Astrocyte of the hippocampus (primary cell): ENCODE measurements at places on chromosomes 3 and 15.

- DNase-seq = no peak
Observed at GRCh38 chr3:36734742-36735141, 29.6 kb downstream of the DCLK3 start.

DNA sequence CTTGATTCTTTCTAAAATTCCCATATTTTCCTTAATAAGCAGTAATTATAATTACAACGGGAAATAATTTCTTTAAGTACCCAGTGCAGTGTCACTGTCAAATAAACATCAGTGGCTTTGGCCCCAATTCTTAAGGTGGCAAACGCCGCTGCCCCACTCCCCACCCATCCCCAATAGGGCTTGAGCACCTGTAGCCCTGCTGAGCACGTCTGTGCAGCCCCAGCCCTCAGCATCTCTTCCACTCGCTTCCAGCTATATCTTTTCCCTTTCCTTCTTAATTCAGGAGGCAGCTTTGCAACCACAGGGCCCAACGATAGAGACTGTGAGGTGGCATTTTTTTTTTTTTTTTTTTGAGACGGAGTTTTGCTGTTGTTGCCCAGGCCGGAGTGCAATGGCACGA is 9.0 kb downstream of the PPM1M start:
- DNase-seq = no peak

- DNase-seq = no peak
Observed at GRCh38 chr3:139710212-139710611, 32.4 kb upstream of the NMNAT3 start.

DNA sequence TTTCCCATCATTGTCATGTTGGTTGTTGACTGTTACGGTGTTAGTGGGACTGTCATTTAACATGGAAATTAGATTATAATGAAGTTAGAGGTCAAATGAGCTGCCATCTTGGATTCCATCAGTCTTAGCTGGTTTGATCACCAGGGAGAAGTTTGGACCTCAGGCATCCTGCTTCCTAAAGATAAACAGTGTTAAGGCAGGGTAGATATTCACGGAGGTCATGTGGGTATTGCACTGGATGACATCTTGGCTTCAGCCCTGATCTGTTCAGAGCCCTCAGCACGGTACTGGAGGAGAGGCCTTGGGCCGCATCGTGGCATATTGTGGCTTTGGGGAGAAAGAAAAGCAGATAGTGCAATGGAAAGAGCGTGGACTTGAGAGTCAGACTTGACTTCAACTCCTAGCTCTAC is 11.1 kb upstream of the MUC20 start:
- DNase-seq = no peak

- no peak for DNase-seq
Observed at GRCh38 chr3:160831401-160831800, 75.4 kb downstream of the PPM1L start.

DNA sequence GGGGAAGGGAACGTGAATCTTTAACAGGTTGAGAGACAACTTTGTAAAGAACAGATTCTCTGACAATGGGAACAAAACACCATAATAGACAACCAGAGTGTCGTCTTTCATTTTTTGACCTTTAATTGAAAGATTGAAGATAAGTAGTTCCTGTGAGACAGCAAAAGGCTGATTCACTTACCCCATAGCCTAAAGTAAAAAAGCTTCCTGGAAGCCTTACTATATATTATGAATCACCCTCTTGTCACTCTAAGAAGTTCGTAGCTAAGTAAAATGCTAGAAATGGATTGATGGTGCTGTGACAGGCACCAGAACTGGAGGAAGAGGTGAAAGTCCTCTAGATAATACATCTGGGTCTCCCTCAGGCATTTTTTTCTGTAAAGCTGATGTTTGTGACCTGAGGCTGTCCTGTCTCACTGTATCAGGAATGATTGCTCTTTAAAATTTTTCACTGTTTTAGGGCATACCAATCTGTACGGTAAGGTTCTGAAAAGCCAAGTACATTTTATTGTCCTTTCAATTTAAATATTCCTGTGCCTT is 824.6 kb upstream of the SEMA6D start:
- DNase-seq = no peak

DNA sequence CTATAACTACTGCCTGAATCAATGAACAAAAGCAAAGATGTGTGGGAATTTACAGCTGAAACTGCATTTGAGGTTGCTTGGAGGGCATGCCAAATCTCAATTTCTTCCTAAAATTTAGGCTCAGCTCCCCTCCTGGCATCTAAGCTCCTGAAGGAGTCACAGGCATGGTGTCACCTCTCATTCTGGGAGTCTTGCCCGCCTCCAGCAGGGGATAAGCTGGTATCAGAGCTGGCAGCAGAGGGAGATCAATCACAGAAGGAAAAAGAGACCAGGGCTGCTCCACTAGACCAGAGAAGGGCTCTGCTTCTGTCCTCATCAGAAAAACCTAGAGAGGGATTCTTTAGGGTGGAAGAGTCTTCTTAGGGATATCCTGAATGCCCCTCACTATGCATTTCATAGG is 150.4 kb upstream of the SLC6A11 start:
- DNase-seq = no peak

DNA sequence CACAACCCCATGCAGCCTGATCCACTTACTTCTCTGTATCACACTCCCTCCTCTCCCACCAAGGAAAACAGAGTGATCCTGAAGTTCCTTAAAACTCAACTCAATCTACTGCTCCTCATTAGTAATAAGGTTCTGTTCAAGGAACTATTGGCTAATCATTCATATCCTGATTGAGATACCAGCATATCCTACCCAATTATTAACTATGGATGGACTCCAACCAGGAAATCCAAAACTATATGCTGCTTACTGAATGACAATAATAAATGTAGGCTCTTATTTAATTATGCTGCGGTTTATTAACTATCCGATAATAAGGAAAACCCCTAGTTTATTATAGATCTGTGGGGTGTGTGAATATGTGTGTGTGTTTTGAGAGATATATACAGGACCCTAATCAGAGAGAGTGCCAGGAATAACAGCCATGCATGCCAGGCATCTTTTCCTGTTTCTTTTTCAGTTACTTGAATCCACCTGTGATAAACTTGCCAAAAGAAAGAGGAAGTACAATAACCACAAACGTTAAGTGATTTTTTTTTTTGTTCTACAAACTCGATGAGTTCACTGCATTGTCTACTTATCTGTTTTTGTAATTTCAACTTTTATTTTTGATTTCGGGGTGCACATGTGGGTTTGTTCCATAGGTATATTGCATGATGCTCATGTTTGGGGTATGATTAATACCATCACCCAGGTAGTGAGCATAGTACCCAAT is 1031.7 kb upstream of the CFAP20DC start:
- no peak for DNase-seq

- no peak for DNase-seq
Observed at GRCh38 chr15:69692342-69692741, 239.7 kb downstream of the RPLP1 start.

- peak; percentile 43 for DNase-seq
Observed at GRCh38 chr3:85081191-85081906, 122.6 kb downstream of the CADM2 start.

GRCh38 chr15:78749831-78750230 is 61.4 kb downstream of the ADAMTS7 start:
- DNase-seq = no peak

GRCh38 chr15:65333856-65334255 is 29.4 kb downstream of the RNU5B-1 start:
- no peak for DNase-seq
